MG63 (cell line): ENCODE measurements at places on chromosomes 13 and 19. TPM values are rescaled to one million over a fixed set of nuclear protein-coding genes. Genes with fewer than 3 reads are reported as not detected.

DNA sequence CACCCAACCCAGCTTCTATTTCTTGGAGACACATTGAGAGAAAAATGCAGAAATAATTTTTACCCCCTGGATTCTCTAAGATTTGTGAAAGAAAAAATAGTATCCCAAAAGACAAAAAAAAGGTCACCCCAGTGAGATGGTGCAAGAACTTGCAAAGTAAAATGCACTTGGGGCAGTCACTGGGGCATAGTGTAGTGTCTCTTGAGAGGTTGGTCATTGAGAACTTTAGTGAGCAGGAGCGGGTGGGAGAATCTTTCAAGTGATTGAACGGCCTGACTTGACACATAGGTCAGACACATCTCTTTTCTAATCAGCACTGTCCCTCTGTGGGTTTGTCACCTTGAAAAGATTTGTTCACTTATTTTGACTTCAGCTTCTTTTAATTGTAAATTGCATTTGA lies 2.4 kb downstream of the ZNF85 start:
- DNase-seq = no peak

DNA sequence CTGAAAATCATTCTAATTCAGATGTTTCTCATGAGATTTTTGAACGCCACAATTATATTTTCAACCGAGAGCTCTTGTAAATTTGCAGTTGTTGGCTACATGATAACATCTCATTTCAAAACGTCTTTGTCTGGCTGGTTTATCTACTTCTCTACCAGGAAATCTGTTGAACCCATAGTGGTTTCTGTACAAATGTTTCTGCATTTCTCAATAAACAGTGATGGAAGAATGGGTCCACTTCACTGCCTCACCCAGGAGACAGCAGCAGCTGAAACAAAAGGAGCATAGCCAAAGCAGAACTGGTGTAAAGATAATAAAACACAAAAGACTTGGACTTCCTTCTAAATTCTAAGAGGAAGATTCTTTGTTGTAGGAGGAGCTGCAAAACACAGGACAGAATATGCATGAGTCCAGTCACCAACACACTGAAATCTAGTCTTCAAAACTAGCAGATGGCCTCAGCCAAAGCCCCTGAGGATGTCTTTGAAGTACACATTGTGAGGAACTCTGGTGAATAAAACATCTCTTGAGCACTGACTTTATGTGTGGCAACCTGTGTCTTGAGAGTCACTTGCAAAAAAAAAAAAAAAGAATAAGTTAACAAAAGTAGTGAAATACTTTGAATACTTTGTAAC lies 68.6 kb upstream of the FGF14 start:
- DNase-seq = no peak

GRCh38 chr13:46953941-46954340 lies 57.1 kb upstream of the HTR2A start:
- DNase-seq = no peak

GRCh38 chr13:24173795-24174194 lies 13.3 kb downstream of the SPATA13 start:
- DNase-seq = no peak

- no peak for DNase-seq
Observed at GRCh38 chr13:98685146-98685545, 67.3 kb downstream of the SLC15A1 start.

DNA sequence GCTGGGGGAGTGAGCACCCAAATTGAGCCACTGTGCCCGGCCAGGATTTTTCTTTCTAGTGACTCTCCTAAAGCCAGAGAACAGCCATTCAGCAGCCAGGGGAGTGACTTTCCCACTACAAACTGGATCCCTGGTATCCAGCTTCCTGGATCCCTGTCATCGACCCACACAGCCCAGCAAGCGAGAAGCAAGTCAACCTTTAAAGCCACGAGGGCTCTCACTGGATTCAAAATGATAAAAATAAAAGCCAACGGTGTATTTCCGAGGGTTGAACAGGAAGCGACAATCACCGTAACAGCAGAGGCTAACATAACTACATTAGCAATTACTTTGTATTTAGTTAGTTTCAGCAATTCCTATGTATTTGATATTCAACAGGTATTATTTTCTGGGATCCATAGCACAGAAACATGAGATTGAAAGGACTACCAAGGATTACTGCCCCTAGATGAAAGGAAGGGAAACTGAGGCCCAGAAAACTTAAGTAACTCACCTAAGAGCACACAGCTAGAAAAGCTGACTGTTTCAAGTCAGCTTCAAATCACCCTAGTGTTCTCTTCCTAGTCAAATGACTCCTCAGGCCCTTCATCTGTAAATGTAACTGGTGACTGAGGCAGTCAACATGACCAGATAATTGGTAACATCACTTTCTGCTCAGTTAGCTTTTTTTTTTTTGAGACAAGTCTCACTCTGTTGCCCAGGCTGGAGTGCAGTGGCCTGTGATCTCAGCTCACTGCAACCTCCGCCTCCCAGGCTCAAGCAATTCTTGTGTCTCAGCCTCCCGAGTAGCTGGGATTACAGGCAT lies 2.7 kb downstream of the RFX1 start:
- no peak for DNase-seq

DNA sequence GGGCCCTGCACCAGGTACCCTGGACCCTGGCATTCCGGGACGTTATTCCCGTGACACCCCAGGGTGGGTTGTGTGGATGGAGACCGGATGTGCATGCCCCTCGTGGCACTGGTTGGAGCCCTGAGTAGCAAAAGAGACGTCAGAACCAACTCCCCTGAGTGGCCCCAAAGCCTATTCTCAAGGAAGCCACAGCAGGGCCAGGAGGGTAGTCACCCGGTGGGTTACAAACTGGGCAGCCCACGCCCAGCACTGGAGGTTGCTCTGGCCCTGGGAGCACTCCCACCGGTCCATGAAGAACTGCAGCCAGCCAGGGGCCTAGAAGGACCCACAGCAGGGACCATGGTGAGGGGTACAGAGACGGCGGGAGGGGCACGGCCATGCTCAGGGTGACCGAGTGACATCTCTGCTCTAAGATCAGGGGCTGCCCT lies 7.5 kb downstream of the KLF16 start:
- no peak for DNase-seq

DNA sequence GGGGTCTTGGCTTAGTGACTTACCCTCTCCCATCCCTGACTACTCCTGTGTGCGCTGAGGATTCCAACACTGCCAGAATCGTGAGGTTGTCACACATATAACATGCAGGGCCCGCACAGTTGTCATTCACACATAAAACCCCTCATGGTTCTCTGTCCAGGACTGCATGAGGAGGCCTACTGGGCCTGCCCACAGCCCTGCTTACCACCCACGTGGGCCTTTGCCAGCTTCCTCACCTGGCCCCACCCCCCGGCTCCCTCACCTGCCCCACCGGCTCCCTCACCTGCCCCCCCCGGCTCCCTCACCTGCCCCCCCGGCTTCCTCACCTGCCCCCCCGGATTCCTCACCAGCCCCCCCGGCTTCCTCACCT lies 197.2 kb downstream of the TEX29 start:
- no peak for DNase-seq

DNA sequence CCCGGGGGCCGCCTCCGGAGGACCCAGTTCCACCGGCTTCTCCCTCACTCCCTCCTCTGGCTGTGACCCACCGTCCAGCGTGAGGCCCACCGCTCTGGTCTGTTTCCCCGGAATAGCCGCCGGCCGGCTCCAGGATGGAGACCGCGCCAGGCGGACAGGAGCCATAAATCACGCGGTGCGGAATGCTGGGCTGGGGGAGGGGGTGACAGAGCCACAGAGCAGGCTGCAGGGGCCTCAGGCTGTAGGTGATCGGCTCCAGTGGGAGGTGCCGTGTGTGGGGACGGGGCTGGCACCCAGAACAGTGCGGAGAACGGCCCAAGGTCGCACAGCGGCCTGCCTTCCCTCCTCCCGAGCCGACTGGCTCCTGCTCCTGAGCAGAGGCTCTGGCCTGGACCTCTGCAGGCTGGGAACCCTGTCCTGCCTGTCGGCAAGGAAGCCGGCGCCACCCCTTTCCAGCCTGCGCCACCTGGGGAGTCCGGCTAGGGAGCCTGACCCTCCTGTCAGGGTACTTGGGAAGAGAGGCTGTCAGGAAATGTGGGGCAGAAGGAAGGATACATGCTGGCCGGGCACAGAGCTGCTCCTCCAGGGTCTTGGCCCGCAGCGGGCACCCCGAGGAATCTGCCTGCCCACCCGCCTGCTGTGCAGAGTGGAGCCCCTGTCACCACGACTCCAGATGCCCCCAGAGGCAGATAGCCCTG lies 8.3 kb downstream of the PIAS4 start:
- DNase-seq = no peak

DNA sequence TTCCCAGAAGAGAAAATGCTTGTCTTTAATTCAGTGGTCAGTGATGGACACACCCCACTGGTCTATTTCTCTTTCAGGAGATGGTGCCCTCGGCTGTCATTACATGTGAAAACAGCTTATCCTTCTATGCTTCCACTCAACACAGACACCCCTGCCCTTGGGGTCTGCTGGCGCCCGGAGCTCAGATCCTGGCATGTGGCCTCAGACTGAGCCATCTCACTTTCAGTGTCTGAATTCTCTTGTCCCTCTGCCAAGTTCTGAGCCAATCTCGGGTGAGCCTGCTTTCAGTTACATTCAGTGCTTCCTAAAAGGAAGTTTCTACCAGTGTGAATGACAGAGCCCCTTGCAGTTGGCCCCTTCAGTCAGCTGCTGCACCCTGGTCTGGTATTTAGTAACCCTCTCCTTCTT lies 293.6 kb downstream of the DNAJC15 start:
- DNase-seq = peak; percentile 65

The NBEA gene
- total RNA-seq = 0.05 and 0.16 TPM in 2 replicates

The SIGLEC12 gene
- not detected in 2 replicates for total RNA-seq

The CEACAM4 gene
- total RNA-seq = not detected in 2 replicates
